ENCODE measurements at places on chromosomes 5 and 9.
A peak's percentile ranks its signal among the peaks of the same experiment; 100 is the strongest.

DNA sequence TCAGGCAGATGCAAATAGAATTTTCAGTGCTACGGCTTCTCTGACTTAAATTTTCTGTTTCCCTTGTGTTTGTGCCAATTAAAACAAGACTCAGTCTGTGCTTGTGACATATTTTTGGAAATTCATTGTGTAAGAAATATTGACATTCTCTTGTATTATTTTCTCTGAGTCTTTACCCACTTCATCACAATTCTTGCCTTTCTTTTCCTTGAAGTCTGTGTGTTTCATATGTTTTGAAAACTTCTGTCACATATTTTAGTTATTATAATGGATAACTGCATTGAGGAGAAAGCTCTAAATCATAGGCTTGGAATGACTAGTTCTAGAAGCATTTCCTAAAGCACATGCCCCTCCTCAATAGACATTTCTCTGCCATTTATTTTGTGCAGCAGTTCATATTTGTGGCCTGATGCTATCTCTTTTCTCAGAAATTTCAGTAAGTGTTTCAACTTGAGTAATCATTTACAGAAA is 206.6 kb downstream of the PALM2AKAP2 start:
- DNase-seq: no peak

GRCh38 chr9:106333481-106333880 is 529.5 kb upstream of the ZNF462 start:
- no peak for DNase-seq

DNA sequence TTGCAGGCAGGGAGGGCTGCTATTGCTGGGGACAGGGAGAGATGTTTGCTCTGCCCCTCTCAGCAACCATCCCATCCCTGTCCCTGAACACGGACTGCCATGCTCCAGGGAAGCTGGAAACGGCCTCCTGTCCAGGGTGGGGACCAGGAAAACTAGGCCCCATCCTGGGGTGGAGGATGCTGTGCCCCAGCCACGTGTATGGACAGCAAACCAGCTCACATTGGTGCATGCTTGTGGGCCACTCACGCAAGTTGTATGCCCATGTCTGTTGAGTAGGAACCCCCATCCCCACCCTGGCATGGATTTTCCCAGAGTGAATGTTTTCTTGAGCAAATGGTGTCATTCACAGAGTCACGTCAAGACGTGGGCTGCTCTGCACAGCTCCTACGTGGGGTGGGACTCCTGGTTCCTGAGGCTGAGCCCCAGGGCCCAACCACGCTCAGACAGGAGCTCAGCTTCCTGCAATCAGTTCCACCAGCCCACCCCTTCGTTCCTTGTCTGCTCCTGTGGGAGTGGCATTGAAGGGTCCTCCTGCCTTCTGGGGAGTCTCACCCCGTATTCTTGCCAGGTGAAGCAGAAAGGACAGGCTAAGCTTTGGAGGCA is 4.6 kb downstream of the UNC5A start:
- DNase-seq: no peak

DNA sequence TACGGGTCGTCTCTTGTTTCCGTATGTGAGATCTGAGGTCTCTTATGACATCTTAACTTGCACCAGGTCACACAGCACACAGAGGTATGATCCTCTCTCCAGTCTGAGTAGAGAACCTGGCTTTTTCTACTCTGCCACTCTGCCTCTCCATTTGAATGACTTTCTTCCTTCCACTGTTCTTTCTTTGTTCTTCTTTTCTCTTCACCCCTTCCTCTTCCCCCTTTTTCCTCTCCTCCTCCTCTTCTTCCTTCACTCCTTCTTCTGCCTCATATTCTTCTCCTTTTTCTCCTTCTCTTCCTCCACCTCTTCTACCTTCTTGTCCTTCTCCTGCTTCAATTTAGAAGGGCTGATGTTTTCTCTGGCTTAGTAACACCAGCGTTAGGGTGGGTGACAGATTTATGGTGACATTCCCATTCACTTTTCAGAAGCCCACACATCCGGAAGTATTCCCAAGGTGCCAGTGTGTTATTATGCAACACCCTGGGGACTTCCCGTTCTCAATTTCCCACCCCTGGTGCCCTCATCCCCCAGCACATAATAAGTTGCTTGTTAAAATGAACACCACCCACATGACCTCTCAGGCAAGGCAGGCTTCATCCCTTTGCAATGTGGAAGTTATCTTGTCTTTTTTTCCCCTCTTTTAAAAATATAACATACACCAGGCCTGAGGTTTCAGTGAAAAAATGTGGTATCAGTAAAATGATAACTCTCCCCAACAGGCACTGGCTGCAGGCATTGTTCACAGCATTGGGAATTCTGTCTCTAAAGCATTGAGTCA is 122.0 kb downstream of the PAPPA start:
- DNase-seq: no peak

- DNase-seq: no peak
These were observed 36.6 kb upstream of the CCL21 start for GRCh38 chr9:34746526-34746925.

GRCh38 chr9:98479967-98480847 is 224.8 kb upstream of the TBC1D2 start:
- DNase-seq: no peak

- no peak for DNase-seq
These were observed 170.0 kb downstream of the SEC61B start for GRCh38 chr9:99391937-99392594.

DNA sequence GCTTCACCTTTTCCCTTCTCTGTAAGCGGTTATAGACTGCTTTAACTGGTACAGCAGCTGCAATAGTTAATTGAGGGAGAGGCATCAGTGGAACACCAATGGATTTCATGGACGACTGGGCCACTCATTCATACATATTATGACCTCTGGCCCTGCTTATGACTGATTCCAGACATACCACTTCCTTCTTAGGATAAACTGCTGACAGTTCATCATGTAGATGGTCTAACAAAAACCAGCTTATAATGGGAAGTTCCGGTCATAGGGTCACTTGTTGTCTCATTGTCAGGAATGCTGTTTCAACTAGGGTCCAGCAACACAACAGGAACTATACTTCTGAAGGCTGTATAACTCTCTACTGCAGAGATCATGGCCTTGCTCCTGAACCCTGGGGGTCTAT is 265.2 kb upstream of the RASA1 start:
- DNase-seq: no peak

DNA sequence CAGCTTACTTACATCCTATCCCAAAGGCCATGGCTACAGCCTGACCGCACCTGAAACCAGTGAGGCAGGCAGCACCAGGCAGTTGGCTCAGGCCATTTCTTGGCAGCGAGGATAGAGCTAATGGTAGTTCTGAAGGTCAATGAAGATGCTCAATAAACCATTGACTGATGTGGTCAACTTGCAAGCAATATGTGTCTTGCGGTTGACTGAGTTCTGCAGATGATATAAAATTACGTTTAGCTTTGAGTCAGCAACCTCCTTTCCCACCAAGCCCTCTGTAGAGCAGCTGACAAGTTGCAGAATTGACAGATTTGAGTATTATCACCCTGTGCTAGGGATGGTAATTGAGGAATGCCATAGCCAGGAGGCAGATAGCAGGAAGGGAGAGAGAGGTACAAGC is 189.0 kb upstream of the PUM3 start:
- no peak for DNase-seq

DNA sequence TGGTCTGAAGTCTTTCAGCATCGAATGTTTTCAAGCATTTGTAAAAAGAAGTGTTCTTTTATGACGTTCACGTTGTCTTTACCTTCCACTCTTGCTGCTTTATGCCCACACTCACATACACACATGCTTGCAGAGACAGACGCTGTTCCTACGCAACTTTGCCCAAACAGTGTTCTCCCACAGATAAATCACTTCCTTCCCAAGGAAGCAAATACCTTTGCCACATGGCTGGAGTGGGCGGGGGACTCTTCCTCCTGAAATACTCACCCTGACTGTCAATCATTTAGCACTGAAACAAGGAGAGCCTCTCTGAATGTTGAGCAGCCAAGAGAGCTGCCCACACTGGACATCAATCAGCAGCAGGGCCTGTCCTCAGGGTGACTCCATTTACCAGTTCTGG is 22.4 kb upstream of the ASTN2 start:
- DNase-seq: no peak

- DNase-seq: no peak
These were observed 45.5 kb upstream of the CDC42SE2 start for GRCh38 chr5:131218392-131218791.

DNA sequence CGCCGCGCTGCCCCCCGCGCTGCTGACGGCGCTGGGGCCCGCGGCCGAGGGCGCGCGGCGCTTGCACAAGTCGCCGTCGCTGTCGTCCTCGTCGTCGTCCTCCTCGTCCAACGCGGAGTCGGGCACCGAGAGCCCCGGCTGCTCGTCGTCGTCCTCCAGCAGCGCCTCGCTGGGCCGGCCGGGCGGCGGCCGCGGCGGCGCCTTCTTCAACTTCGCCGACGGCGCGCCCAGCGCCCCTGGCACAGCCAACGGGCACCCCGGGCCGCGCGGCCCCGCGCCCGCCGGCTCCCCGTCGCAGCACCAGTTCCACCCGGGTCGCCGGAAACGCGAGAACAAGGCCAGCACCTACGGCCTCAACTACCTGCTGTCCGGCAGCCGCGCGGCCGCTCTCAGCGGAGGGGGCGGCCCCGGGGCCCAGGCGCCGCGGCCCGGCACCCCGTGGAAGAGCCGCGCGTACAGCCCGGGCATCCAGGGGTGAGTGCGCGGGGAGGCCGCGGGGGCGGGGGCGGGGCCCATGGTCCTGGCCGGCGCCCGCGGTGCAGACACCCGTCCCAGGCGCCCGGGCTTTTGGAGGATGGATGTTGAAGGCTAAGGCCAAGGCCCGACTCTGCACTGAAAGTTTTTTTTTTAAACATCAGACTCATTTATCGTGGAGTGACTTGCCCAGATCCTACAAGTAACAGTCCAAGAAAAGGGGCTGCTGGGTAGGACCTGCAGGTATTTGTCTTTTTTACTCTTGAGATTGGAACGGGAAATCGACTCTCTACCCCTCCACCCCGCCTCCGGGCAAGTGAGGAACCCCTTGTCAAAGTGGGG is 1.2 kb downstream of the TENT4A start:
- DNase-seq: peak; percentile 14

DNA sequence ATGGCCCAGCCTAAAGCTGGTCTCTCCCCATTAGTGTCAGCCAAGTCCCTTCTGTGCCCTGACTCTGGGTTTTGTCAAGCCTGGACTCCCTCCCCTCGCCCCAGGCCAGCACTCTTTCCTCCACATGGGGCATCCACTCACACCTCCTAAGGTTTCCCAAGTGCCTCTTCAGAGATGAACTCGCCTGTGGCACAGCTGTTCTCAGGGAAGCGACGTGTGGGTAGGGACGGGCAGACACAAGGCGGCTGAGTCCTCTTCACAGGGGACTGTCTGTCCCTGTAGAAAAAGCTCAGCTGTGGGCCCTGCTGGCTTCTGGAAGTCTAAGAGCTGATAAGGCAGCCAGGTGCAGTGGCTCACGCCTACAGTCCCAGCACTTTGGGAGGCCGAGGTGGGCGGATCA is 78.5 kb downstream of the CACNA1B start:
- DNase-seq: no peak

- DNase-seq: no peak
These were observed 77.7 kb downstream of the ARSB start for GRCh38 chr5:78907255-78907891.

DNA sequence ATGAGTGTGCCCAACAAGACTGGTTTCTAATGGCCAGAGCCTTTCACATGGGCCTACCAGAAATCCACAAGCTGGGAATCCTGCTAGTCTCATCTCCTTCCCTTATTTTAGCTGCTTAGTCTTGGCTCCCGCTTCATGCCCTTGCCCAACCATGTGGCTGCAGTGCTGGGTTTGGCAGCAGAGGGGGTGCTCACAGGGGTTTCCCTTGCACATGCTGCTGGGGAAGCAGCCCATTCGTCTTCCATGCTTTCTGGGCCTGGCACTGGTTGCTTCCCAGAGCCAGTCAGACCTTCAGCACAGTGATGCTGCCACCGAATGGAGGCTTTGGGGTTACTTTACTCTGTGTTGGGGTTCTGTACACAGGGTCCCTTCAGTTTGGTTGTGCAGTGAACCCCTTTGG is 26.3 kb downstream of the SLC46A2 start:
- DNase-seq: no peak

DNA sequence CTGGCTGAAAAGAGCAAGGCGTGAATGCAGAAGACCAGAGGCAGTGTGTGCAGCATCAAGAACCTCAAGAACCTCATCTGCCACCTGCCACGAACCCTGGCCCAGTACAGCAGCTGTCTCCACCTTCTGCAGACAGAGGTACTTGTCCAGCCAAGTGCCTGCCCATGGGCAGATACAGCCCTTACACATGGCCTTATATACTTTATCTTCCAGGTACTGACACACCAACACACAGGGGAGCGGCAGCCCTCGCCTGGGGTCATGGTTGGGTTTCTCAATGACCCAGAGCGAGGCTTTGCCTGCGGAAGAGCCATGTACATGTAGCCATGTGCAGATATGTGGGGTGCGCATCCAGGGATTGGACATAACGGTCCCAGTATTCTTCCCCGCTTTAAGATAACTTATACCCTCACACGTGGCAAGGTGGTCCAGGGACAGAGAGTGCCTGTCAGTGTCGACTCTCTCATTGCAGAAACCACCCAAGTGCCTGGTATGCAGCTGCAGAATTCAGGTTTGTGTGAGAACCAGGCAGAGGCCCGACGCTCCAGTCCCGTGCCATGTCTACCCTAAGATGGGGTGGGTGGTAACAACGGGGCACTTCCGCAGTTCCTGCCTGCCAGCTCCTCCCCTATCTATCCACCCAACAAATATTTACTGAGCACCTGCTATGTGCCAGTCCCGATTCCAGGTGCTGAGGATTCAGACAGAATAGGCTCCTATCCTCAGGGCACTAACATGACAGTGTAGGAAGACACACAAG is 206.9 kb downstream of the FSTL4 start:
- no peak for DNase-seq

GRCh38 chr9:137552022-137552768 is 516 bp downstream of the MRPL41 start:
- DNase-seq: peak; percentile 8

DNA sequence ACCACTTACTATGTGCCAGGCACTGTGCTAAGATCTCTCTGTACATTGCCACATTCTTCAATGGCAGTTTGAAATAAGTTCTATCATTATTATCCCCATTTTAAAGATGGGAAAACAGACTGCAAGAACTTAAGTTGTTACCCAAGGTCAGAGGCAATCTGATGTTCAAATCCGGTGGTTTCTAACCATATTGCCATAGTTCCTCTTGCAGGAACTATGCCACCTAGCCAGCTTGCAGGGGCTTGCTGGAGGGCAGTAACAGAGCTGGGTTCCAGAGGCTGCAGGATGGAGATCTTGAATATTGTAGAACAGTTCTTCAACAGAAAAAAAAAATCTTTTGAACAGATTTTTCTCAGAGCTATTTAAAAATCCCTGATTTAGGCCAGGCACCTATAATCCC is 71.8 kb upstream of the TNFAIP8 start:
- DNase-seq: no peak

DNA sequence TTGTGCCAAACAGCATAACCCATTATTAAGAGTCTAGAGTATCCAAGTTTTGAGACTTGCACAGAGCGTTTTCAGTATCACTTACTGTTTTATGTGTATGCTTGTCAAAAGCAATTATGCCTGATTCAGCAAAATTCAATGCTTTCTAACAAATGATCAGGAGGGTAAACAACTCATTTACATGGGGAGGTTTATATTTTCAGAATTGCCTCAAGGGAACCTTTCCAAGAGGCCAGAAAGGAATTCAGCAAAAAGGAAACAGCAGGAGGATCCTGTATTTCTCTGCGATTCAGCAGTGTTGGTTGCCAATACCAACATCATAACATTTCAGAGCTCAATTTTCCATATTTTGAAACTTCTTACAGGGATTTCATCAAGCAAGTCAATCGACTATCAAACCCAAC is 69.3 kb upstream of the DAB2 start:
- no peak for DNase-seq
